ENCODE measurements at places on chromosomes 7 and 10.

- no peak for DNase-seq
These were observed 269.2 kb downstream of the RNLS start for GRCh38 chr10:88313878-88314277.

- DNase-seq, result no peak
These were observed 67.3 kb downstream of the EPDR1 start for GRCh38 chr7:37987732-37988131.

DNA sequence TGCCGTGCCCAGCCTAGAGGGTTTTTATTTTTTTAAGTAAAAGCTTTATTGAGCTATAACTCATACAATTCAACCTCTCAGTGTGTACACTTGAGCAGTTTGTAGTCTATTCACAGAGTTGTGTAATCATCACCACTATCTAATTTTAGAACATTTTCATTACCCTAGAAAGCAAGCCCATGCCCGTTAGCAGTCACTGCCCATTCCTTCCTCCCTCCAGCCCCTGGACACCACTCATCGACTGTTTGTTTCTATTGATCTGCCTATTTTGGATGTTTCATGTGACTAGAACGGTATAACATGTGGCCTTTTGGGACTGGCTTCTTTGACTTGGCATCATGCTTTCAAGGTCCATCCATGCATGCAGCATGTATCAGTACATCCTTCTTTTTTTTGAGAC is 25.7 kb upstream of the SEC61A2 start:
- no peak for DNase-seq

DNA sequence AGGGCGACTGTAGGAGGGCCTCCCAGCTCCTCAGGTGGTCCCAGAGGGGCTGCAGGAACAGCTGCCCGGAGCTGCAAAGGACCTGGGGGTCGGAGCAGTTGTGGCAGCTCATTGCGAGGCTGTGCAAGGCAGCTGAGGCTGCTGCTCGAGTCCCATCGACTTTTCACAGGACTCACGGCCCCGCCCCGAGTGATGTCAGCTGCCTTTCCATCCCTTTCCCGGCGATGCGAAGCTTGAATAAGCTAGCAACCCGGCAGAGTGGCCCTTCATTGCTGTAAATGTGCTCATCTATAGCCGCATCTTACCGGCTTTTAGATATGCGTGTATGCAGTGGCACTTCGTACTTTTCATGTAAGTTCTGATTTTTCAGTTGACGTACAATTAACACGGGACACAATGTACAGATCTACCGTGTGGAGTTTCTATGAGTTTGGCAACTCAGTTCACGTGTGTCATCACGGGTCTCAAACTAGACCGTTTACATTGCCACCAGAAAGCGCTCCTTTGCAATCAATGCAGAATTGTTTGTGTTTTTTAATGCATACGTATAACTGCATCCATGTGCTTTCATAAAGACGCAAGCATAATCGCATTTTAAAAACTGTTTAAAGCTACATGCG is at the start of gene CH25H:
TSS of gene CH25H (minus strand) at position 137 of the 620 bp plus-strand sequence. CDS start at position 112, 25 bp downstream.
- DNase-seq, result peak; percentile 92

DNA sequence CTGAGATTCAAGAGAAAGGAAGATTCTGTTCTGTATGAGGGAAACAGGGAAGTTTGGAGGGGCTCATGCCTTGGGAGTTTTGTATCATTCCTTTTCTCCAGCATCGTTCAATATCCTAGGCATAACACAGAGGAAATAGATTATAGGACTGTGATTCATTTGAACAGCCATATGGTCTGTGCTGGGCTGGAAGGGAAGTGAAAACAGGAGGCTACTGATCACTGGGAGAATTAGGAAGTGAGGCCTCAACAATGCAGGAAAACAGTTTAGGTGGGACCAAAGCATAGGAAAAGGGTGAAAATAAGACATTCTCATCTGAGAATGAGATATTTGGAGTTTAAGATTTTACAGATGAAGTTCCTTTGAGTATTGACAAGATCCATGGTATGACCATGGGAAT is 70.7 kb upstream of the MKX start:
- no peak for DNase-seq

GRCh38 chr7:102933763-102934162 is 21.0 kb downstream of the LRRC17 start:
- peak; percentile 97 for DNase-seq

GRCh38 chr10:1057106-1057657 is 997 bp downstream of the WDR37 start:
- no peak for DNase-seq

GRCh38 chr7:131619336-131620305 is 63.2 kb upstream of the PODXL start:
- no peak for DNase-seq

DNA sequence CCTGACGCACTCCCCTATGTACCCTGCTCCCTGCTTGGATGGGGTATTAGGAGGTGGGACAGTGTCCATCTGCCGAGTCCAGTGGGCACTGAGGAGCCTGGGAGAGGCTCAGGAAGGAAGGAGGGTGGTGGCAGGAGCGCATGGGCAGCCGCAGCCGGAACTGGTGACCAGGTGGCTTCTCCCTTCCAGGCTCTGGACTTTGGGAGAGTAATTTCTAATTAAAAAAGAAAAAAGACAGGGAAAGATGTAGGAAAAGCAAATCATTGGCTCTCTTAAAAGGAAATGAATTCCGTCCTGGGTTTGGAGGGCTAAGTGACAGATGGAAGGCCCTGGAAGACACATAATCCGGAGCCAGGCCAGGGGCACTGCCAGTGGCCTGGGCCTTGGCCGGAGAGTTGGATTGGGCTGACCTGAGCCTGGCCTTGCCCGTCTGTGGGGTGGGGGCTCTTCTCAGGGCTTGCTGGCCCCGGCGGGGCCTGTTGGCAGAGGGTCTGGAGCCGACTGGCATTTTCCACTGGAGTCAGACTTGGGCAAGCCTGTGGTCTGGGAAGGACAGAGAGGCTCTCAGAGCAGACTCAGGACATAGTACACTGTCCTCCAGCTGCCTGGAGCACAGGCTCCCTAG is 63.0 kb downstream of the NEURL1 start:
- DNase-seq, result no peak

DNA sequence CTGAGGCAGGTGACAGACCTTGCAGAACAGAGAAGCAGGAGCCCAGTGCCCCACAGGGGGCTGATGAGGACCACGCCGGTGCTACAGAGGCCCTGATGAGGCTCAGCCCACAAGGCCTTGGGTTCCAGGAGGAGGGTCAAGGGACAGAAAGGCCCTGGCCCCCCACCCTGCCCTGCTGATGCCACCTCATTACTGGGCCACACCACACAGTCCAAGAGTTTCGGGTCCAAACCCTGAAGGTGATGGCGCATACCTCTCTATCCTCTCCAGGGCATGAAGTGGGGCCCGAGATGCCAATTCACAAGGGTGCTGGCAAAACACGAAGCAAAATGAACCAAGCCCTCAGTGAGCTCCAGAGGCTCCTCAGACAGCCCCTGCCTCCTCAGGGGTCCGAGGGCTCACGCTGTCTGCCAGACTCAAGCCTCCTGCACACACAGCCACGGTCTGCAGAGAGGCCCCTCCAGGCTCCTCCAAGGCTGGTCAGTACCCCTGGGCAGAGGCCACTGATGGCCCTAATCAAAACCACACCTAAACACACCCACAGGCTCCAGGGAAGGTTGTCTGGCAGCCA is 32.3 kb downstream of the RASGEF1A start:
- no peak for DNase-seq

DNA sequence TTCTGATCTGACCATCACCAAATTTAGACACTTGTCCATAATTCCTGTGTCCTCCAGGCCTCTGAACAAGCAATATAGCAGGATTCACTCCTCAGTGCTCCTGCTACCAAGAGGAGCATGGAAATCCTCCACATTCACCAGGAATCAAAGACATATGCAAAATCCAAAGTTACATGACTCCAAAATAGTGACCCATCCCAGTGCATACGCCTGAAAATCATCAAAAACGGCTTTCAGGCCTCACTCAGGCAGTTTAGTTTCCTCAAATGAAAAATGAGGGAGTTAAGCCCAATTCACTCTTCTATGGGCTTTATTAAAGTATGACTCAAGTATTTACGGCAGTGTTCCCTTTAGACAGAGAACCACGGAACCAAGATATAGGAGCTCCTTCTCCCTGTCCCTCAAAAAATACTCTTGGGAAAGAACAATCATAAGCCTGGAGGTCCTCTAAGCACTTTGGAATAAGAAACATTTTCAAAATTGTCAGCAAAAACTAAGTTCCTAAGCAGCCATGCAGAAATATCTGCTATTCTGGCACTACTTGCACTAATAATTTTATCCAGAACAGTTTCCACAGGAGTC is 240.7 kb downstream of the PARD3 start:
- no peak for DNase-seq

- DNase-seq, result no peak
These were observed 62.6 kb upstream of the EN2 start for GRCh38 chr7:155395176-155395797.

GRCh38 chr7:4836206-4836661 is 25.6 kb downstream of the PAPOLB start:
- no peak for DNase-seq

GRCh38 chr10:84762754-84763394 is 434.5 kb downstream of the CCSER2 start:
- no peak for DNase-seq

DNA sequence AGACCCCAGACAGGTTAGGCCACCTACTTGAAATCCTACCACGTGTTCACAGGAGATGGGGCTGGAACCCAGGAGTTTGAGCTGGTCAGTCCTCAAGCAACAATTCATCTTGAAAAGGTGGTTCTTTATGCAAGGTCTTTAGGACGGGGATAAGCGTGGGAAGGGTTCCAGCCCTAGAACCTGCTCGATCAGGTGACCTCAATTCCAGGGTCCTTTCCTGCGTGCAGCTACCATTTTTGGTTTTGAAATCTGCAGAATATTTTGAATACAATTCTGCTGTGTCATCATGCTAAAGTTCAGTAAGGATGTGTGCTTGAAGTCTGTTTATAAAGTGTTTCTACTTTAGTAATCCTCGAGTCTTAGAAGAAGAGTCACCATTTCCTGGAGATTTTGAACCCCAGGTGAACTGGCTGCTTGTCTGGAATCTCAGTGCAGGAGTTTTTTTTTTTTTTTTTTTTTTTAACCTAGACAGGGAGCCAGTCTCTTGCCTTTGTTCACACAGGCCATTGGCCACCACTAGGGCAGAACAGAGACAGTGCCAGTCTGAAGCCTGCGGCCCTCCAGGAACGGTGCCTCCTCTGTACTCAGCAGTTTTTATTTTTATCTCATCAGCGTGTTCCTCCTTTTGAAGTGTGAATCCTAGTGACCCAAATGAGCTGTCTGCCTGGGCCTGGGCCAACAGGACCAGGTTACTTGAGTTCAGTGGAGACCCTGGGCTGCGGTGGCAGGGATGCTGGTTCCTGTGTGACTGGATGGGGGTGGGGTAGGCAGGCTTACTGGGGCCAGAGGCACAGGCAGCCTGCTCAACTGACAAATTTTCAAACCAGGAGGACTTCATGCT is 54.6 kb downstream of the EEPD1 start:
- peak; percentile 88 for DNase-seq

DNA sequence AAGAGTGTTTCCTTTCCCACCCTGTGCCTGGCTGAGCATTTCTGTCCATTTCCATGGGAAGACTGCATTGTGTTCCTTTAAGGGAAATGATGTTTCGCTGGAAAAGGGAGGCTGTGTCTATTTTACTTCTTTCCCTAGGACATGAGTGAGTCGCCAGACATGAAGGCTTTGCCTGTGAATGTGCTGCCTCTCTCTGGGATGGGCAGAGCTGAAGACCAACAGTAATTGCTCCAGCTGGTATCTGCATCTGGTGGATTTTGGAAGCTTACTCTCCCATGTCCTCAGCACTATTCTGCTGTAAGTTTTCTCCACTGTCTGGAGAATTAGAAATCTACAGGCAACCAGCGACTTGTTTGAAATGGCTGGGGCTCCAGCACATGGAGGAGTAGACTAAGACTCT is 264.6 kb upstream of the BMPER start:
- DNase-seq, result peak; percentile 23

DNA sequence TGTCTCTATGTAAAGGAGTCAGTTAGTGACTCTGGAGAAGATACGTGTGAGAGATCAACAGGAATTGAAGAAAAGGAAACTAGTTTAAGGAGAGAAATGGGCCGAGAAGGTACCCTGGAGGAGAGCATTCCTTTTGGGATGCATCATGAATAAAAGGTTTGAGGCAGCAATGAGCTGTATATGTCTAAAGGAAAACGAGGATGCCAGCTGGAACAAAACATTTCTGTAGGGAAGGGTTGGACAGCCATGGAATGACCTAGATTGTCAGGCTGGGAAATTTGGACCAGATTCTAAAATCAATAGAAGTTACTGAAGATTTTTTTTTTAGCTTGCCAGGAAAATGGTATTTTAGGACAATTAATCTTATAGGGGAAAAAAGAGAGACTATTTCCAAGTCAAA is 17.2 kb upstream of the MPP7 start:
- no peak for DNase-seq

- DNase-seq, result no peak
These were observed 442.5 kb downstream of the RPS24 start for GRCh38 chr10:78476156-78476555.

DNA sequence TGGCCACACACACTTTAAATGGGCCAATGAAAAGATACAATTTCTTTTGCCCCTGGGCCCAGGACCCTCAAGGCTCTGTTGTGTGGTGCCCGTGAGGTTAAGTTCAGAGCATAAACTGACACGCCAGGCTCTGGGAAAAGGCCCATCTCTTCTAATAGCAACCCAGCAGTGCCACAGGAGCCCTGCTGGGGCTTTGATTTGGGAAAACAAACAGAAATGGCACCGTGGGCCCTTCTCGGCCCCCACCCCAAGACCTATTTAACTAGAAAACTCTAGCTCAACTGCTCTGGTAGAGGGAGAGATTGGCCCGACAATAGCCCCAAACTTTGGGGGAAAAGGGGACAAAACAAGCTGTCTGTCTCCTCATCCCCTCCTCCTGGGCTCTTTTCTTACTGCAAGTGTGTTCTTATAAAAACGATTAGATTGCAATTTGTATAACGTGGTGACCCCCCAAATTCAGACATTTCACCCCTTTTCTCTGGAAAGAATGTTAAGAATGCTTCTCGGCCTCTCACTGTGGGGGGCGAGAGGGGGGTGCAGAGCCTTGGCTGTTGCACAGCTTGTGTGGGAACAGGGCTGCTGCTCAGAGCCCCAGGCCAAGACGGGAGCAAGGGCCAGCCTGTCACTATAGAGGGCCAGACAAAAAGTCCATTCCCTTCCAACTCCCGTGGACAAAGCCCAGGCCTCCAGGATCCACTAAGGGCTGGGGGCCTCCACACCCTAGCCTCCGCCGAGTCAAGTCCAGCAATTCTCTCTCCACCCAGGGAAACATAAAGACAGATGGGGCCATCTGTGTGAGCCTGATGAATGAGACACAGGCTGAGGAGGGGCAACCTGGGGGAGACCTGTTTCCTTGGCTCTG is 26.8 kb downstream of the DPCD start:
- DNase-seq, result no peak

GRCh38 chr7:157539521-157539920 is 202.7 kb downstream of the DNAJB6 start:
- DNase-seq, result no peak

- DNase-seq, result no peak
These were observed 70.2 kb upstream of the PDE1C start for GRCh38 chr7:32140210-32140939.

GRCh38 chr10:109480836-109481235 is 442.5 kb downstream of the XPNPEP1 start:
- peak; percentile 28 for DNase-seq

GRCh38 chr7:28609608-28610007 is 197.3 kb downstream of the CREB5 start:
- DNase-seq, result no peak

Measured in fibroblast of skin of abdomen (primary cell).